GM19239 (cell line): ENCODE measurements at places on chromosomes 4 and X.

GRCh38 chr4:93184053-93184452 lies 644.5 kb upstream of the ATOH1 start:
- DNase-seq, result no peak

GRCh38 chr4:1241936-1242505 lies 6.9 kb downstream of the CTBP1 start:
- DNase-seq, result no peak

- DNase-seq, result no peak
These were observed 12.3 kb upstream of the YIPF7 start for GRCh38 chr4:44663539-44664263.

GRCh38 chrX:82081027-82081426 lies 879.1 kb downstream of the SH3BGRL start:
- no peak for DNase-seq

DNA sequence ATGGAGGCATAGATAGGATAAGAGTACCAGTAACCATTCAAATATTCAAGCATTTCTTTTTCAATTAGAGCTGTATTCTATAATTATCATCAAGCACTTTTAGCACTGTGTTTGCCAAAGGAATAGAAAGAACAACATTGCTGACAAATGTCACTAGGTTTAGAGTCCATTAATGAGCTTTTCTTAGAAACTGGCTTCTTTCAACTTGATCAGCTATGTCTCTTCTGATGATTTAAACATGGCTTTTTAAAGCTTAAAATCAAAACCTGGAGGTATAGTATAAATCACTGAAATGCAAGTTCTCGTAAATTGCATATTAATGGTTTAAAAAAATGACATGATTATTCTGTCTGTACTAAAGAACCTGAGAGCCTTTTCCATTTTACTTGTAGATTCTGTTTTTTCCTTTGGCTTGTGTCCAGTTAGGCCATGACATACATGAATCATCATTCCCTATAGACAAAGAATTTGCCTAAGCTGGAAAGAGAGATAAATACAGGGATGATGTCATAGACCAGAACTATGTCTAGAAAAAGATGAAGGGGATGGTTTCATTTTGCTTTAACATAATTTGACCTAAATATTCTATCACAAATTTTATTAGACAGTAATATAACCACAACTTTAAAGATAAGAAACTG lies 340.1 kb upstream of the CTSO start:
- DNase-seq, result no peak

DNA sequence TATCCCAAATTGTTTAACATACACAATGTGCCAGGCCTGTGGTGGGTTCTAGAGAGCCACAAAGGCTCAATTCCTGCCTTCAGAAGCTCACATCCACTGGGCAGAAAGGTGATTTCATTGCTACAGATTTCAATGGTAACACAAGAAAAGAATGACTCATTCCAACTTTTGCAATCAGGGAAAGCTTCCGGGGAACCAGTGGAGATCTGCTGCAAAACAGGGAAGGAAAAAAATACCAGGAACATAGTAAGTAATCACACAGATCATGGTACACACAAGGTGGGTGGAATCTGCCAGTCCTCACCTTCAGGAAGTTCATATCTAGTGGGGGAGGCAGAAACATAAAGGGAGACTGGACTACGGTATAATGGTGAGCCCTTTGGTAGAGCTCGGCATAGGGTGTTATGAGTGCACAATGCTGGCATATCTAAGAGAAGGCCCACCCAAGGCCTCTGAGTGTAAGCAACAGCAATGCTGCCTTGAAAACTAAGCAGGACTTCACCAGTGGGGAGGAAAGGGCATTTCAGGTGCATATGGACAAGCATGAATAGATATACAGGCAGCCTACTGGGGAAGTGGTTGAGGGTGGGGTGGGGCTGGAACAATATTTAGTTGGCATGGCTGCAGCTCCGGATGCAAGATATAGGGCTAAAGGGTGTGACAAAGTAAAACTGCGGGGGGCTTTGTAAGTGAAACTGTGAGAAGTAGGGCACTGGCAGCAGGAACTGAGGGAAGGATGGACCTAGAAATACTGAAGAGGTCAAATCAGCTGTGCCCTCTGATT lies 24.2 kb downstream of the GPRIN3 start:
- DNase-seq, result no peak

DNA sequence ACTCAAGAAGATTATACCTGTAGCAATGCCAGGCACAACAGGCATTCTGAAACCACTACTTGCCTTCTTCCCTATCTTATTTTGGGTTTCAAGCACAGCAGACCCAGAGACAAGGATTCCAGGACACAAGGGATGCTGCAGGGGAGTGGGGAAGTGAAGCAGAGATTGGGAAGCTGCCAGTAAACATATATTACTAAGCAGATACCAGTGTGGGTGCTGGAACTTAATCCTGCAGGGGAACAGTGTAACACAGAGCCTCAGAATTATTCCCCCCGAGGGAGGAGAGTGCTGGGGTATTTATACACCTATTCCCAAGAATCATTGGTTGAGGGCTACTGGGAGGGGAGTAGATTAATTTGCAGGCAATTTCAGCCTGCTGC lies 33.3 kb upstream of the MAML3 start:
- DNase-seq, result no peak

DNA sequence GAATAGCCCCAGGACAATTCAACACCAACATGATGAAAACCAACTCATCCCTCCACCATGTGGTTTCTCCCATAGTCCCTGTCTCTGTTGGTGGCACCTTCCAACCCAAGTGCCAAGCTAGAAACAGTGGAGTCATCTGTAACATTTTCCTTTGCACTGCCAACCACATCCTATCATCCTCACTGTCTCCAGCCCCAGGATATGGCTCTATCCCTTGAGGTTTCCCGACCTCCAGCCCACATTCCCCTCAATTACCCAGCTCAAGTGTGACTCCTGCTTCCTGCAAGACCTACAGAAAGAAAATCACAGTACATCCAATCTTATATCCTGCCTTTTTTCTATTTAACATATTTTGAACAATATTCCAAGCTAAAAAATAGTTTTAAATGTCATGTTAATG lies 24.2 kb downstream of the PNMA6F start:
- DNase-seq, result no peak

DNA sequence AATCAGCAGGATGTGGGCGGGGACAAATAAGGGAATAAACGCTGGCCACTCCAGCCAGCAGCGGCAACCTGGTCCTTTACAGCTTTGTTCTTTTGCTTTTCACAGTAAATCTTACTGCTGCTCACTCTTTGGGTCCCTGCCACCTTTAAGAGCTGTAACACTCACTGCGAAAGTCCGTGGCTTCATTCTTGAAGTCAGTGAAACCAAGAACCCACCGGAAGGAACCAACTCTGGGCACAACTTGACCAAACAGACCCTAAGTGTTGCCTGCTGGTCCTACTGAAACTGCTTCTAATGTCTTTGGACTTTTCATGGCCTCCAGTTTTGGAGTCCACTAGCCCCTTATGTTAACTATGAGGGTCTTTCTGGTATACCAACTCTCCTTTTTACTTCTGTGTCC lies 566.2 kb upstream of the IGFBP7 start:
- no peak for DNase-seq

DNA sequence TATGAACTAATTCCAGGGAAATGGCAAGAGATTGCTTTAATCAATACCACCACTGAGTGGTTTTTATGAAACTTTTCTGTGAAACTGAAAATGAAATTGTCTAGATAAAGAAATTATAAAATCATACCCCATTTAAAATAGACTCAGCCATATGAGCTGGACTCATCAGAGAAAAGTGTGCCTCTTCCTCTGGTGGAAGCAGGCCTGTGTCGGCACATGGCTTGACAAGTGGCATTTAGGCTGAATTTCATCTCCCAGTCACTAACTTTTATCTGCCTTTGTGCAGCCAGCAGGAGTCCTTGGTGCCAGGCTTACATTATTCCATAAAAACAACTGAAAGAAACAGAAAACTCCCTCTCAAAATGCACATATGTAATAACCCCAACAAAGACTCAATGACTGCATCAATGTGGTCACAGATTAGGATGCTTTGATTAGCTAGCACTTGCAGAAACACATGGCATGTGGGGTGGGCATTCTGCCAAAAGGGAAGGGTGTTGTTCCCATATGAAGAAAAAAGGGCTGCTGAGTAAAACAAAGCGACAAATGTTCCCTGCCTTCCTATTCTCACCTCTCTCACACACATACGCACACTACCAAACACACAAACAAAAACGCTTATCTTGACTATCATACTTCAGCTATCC lies 232.3 kb downstream of the PABPC4L start:
- no peak for DNase-seq

DNA sequence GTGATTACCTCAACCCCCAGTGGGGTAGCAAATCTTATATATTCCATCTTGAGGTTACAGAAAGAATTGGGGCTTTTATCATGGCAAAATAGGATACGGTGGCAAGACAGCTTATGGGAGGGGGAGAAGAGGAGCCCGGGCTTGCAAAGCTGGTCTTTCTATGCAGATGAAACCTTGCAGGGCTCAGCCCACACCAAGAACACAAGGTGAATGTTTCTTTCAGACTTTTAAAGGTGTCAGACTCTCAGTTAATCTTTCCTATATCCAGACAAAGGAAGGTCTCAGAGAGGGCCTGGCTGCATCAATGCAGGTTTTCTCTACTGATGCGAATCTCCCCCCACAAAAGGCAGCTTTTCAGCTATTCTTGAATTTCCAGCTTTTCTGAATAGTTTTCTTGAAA lies 59.9 kb upstream of the WDR17 start:
- no peak for DNase-seq

- no peak for DNase-seq
These were observed 944 bp downstream of the SNX25 start for GRCh38 chr4:185210102-185210981.

GRCh38 chr4:29711226-29711625 lies 1008.9 kb upstream of the PCDH7 start:
- DNase-seq, result no peak

DNA sequence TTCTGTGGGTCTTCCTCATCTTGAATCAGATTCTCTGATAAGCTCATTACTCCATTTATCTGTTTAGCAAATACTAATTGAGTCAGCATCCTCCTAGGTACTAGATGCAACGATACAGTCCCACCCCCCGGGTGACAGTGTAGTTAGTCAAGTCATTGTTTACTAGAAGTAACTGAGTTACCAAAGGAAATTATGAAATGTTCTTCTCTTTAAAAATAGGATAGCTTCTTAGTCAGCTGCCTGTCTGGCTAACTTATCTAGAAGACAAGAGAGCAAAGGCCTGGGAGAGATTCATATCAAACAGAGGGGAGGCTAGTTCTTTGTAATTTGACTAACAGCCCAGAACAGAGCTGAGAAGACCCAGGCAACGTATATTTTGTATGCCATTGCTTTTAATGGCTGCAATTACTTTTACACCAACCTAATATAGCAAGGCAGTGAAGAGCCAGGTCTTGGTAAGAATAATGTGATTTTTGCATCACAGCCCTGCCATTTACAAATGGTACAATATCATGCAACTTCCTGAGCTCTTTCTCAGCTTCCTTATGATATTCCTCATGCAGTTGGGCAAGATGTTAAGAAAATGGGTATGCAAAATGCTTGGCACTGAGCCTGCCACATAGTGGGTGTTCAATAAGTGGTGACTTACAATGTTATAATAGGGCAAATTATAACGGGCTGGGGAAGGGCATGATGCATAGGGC lies 149.9 kb downstream of the CHIC2 start:
- DNase-seq, result no peak

GRCh38 chrX:68725756-68726365 lies 78.4 kb downstream of the STARD8 start:
- no peak for DNase-seq

- no peak for DNase-seq
These were observed 107.0 kb upstream of the TLR2 start for GRCh38 chr4:153577053-153577452.

- DNase-seq, result no peak
These were observed 31.8 kb upstream of the MAGEB2 start for GRCh38 chrX:30183554-30183953.

DNA sequence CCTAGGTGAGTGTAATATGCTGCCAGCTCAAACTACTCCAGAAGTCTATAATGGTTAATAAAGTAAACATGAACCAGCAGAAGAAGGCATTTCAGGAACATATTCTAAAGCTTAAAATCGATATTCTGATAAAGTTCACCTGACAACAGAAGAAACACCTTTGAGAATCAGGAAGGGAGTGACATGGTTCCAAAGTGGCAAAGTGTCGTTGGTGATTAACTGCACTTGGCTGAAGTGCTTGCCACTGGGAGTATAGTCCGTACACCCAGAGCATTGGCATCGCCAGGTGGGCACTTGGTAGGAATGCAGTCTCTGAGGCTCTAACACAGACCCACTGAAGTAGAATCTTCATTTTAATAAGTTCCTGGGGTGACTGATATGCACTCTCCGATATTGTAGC lies 76.0 kb upstream of the H2AZ1 start:
- DNase-seq, result no peak
